Activated B cell treated with CpG ODN at 0.5 μM for 24 hours (primary cell): ENCODE measurements at places on chromosomes 1 and 21. TPM values are rescaled to one million over a fixed set of nuclear protein-coding genes. Genes with fewer than 3 reads are reported as not detected.

- DNase-seq, result no peak
- H3K27me3 ChIP-seq, result no peaks in the 10 kb centered on the region
These were observed 29.9 kb upstream of the EPHA8 start for GRCh38 chr1:22533244-22533895.

DNA sequence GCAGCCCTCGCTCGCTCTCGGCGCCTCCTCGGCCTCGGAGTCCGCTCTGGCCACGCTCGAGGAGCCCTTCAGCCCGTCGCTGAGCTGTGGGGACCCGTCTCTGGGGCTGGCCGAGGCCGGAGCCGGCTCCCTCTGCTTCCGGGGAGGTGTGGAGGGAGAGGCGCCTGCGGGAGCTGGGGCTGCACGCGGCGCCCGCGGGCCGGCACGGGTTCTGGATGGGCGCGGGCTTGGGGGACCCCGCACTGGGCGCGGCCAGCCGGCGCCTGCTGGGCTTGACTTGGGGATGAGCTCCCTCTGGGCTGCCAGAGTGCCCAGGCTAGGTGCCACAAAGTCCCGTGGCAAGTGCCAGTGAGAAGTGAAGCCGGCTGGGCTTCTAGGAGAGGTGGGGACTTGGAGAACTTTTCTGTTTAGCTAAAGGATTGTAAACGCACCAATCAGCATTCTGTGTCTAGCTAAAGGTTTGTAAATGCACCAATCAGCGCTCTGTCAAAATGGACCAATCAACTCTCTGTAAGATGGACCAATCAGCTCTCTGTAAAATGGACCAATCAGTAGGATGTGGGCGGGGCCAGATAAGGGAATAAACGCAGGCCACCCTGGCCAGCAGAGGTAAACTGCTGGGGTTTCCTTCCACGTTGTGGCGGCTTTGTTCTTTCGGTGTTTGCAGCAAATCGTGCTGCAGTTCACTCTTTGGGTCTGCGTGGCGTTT is 20.2 kb downstream of the EXOC8 start:
- H3K36me3 ChIP-seq, result no peaks in the 10 kb centered on the region
- H3K4me3 ChIP-seq, result no peak overlapping the region
- no peaks in the 10 kb centered on the region for H3K4me1 ChIP-seq
- H3K27me3 ChIP-seq, result no peaks in the 10 kb centered on the region
- DNase-seq, result no peak
- H3K27ac ChIP-seq, result no peak overlapping the region

- H3K4me1 ChIP-seq, result no peaks in the 10 kb centered on the region
- no peak for DNase-seq
- no peak overlapping the region for H3K4me3 ChIP-seq
- no peaks in the 10 kb centered on the region for H3K27me3 ChIP-seq
- H3K36me3 ChIP-seq, result no peaks in the 10 kb centered on the region
These were observed 18.4 kb downstream of the VANGL1 start for GRCh38 chr1:115660151-115660550.

The GOLT1A gene
- not detected in 2 replicates for total RNA-seq

- no peak overlapping the region for H3K27ac ChIP-seq
- H3K4me1 ChIP-seq, result no peaks in the 10 kb centered on the region
- no peak overlapping the region for H3K4me3 ChIP-seq
- no peaks in the 10 kb centered on the region for H3K36me3 ChIP-seq
- DNase-seq, result no peak
These were observed 118.7 kb downstream of the EDEM3 start for GRCh38 chr1:184635980-184636431.
